Stimulated activated CD4-positive, alpha-beta T cell treated with anti-CD3 and anti-CD28 coated beads, Interleukin-12 subunit alpha, Interleukin-12 subunit beta, amount 100 ng/mL, for 4 hours (primary cell): ENCODE measurements at places on chromosomes 13 and 19.
A peak's percentile ranks its signal among the peaks of the same experiment; 100 is the strongest.

DNA sequence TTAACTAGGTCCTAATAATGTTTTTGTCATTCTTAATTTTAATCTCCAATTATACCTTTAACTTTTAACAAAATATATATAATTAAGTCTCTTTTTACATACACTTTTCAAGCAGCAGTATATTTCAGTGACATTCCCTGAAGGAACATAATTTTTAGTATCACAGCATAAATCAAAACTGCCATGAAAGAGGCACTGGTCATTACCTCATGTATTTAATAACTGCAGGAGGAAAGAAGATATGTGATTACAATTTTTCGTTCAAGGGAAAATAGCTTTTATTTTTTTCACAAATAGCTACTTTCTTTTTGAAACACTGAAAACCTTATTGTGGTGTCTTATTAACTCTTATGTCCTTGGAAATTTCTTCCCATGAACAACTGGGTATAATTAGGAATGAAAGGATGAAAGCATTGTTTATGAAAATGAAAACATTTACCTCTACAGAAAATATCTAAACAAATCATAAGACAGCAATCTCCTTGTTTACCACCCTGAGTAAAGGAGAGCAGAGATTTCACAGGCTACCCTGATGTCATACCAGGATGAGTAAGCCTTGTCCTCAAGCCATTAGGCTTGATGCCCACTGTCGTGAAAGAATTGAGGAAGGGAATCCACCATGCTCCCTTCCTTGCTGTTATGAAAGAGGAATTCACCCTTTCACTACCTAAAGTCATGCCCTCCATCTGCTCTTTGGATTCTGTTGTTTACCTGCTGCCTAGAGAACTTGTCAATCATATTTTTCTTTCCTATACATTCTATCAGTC is 877.2 kb upstream of the PCDH20 start:
- DNase-seq, result no peak

DNA sequence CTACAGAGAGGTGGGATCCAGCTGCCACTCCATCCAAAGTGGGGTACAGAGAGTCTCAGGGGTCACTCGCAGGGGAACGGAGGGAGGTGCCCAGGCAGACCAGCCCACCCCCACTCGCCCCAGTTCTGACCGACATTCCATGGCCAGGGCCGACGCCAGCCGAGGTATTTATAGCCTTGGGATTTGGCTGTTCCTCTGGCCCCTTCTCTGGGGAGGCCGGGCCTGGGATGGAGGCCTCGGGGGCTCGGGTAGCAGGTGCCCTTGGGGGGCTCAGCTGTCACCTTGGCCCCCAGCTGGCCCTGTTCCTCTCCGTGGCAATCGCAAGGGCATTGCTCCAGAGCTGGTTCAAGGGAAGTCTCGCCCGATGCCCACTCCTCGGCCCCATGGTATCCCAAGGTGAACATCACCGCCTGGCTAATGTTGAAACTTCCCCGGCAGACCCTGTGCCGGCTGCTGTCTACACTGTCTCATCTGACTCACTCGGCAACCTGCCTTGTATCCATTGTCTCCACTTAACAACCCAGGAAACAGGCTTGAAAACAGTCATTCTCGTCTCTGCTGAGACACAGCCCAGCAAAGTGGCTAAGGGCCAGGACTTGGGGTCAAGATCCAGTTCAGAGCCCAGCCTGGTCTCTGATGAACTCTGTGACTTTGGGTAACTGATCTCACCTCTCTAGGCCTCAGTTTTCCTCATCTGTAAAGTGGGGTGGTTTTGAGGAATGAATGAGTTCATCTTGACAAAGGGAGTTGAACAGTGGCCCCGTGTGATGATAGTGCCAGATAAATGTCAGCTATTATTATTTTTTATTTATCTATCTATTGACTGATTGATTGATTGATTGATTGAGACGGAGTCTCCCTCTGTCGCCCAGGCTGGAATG is 9.7 kb downstream of the PRKACA start:
- DNase-seq, result no peak

DNA sequence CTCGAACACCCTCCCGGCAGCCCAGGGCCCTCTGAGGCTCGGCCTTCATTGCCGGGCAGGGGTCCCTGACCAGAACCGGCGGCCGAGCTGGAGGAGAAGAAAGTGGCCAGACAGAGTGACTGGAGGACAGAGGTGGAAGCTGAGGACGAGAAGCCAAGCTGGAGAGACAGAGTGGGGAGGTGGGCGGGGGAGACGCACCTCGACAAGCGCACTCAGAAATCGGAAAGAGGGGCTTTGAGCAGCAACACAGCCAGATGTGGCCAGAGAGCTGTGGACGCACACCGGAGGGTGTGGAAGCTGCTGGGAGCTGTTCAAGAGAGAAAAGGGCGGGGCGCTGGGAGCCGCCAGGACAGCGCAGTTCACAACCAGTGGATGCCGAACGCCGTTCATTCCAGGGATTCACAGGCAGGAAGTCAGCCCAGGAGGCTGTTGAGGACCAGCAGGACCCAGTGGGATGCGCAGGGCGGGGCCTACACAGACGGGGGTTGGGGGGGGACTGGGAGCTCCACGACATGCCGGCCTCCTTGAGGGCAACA is 28.2 kb upstream of the C13orf46 start:
- DNase-seq, result no peak

GRCh38 chr19:17045907-17046502 is 19.4 kb upstream of the CPAMD8 start:
- DNase-seq, result no peak

- no peak for DNase-seq
Measured at GRCh38 chr13:92804926-92805325, 421.7 kb upstream of the GPC6 start.

DNA sequence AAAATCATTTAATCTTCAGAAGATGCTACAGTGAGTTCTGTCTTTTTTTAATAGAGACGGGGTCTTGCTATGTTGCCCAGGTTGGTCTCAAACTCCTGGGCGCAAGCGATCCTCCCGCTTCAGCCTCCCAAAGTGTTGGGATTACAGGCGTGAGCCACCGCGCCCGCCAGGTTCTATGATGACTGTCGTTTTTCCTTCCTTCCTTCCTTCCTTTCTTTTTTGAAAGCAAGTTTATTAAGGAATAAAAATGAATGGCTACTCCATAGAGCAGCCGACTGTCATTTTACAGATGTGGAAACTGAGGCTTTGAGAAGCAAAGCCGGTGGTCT is 511 bp upstream of the GAMT start:
- DNase-seq, result no peak

DNA sequence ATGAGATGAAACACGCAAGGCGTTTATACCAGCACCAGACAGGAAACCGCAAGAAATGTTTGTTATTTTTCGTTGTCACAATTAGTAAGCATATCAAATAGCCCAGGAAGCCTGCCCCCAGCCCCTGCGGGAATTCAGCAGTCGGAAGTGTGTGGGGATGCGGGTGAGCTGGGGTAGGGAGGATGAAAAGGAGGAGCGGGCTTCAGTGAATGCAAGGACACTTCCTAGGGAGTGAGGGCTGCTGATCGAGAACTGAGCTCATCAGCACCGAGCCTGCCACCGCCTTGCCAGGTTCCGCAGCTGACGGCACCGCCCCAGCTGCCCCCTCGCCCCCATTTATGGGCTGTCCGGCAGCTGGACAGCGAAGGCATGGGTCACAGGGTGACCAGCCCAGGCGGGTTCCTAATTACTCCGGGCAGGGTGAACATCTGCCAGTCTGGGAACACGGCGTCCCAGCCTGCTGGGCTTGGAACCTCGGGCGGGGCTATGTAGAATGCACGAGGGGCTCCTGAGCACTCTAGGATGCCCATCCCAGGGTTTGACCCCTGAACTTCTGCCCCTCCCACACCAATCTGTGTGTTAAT is 1.6 kb upstream of the BEST2 start:
- no peak for DNase-seq

- DNase-seq, result no peak
Measured at GRCh38 chr13:95199896-95200295, 101.4 kb downstream of the ABCC4 start.

- peak; percentile 65 for DNase-seq
Measured at GRCh38 chr19:7852851-7853769, 21.1 kb downstream of the PRR36 start.

GRCh38 chr13:60032851-60033250 is 130.9 kb downstream of the DIAPH3 start:
- no peak for DNase-seq

GRCh38 chr19:40503320-40503695 is 36.5 kb downstream of the SPTBN4 start:
- DNase-seq, result no peak

DNA sequence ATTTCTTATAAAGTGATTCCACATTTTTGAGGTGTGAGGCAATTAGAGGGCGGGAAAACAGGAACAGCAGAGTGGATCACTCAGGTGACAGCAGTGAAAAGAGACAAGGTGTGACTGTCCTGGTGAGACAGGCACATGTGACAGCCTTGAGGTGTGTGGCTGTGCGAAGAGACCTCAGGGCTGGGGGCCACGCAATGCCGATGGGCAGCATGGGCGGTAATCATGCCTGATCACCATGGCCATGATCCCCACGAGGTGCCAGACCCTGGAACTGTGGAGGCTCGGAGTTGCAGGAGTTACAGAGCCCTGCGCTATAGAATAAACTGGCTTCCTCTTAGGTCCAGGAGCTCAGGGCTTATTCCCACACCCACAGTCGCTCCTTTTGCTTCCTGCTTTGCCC is 2.0 kb downstream of the SPACA6 start:
- DNase-seq, result no peak

GRCh38 chr13:36453516-36453915 is 21.2 kb downstream of the CCNA1 start:
- DNase-seq, result no peak

DNA sequence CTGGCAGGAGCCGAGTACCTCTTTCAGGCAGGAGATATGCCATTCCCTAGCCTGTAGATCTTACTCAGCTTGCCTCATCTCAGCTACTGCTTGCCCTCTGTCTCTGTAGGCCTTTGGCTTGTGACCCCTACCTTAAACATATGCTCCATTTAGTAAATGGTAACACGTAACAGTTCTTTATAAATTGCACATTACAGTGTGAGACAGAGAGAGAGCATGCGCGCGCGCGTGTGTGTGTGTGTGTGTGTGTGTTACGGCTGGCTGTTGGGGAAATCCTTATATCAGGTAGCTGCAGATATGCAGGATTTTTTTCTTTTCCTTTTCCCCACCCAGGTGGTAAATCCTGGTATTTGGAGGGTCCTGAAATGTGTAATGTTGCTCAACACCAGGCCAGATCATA is 4.2 kb downstream of the SPINT2 start:
- no peak for DNase-seq

DNA sequence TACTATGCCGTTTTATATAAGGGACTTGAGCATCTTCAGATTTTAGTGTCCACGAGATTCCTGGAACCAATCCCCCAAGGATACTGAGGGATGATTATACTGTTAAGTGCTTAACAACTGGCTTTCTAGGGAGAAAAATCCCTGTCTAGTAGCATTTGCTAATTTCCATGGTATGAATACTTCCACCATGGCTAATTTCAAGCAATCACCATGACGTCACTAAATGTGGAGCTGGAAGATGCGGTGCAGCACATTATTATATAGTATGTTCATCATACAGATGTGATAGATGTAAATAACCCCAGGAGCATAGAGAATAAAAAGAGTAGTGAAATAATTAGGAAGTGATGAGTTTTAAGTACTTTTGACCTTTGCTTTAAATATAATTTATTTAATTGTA is 72.7 kb downstream of the SIAH3 start:
- no peak for DNase-seq

- DNase-seq, result no peak
Measured at GRCh38 chr19:5054551-5055456, 85.9 kb downstream of the KDM4B start.

DNA sequence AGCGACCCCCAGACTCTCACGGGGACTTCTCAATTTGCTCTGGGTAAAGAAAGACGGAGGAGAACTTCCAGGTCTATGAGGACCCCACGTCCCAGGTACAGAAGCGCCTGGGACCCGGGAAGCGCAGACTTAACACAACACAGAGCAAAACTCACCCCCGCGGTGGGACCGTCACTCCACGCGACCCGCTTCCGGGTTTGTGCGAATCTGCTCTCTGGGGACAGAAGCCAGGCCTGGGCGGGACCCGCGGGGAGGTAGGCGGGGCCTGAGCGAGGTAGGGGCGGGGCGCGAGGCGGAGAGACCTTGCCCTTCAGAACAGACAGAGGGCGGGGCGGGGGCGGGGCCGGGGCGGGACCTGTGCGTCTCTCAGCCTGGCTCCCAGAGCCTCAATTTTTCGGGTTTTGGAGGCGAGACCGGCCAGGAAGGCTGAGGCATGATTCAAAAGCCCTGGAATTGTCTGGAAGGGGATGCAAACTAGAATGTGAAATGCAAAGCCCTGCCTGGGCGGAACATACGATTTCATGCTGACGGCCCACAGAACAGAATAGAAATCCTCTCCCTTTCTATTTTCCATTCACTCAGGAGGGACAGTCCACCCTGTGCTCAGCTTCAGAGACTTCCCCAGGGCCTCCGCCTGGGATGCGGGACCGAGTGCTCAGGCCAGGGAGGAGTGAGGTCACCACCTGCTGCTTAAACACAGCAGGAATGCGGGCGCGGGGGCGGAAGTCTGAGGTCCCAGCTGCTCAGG is 19.3 kb upstream of the ZNF888 start:
- DNase-seq, result peak; percentile 89

DNA sequence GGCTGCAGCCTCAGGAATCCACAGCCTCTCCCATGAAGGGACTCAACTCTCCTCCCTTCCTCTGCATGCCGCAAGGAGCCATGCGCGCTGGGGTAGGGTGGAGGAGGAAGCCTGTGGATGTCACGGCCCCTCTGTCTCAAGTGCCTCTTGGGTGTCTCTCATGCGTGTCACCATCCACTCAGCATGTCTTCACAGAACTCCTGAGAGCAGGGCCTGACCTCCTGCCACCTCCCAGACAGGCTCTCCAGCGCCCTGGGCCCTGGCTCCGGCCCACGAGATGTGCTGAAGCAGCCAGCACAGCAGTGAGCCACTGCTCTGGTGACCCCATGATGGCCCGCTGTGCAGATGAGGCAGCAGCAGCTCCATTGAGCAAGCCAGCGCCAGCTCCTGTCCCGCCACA is 25.9 kb upstream of the SPACA7 start:
- DNase-seq, result no peak

DNA sequence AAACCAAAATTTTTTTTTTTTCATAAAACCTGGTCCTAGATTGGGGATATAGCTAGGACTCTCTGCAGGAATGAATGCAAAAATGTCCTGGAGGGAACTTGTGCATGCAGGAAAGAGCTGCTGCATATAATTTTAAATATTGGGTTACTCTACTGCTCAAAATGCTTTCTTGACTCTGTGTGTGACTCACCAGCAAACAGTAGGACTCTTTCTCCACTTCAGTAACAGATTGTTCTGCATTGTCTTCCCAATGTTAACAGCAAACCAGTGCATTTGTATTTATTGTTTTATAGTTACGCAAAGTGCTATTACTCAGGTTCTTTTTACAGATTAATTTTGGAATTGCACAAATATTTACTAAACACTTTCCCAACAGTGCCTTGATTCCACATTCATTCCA is 163.7 kb upstream of the KL start:
- DNase-seq, result no peak
